Naive thymus-derived CD4-positive, alpha-beta T cell (primary cell): ENCODE measurements at places on chromosomes 5 and 9. TPM values are rescaled to one million over a fixed set of nuclear protein-coding genes. Genes with fewer than 3 reads are reported as not detected.

The CKS2 gene
- total RNA-seq: 8.9 TPM

The GRXCR2 gene
- total RNA-seq: not detected

The GADD45G gene
- total RNA-seq: 18.7 and 20.6 TPM in 2 replicates

The KIF20A gene
- total RNA-seq: not detected

The STK32A gene
- not detected for total RNA-seq

The UGT3A2 gene
- total RNA-seq: not detected
